ENCODE measurements at places on chromosomes 16 and 17.

DNA sequence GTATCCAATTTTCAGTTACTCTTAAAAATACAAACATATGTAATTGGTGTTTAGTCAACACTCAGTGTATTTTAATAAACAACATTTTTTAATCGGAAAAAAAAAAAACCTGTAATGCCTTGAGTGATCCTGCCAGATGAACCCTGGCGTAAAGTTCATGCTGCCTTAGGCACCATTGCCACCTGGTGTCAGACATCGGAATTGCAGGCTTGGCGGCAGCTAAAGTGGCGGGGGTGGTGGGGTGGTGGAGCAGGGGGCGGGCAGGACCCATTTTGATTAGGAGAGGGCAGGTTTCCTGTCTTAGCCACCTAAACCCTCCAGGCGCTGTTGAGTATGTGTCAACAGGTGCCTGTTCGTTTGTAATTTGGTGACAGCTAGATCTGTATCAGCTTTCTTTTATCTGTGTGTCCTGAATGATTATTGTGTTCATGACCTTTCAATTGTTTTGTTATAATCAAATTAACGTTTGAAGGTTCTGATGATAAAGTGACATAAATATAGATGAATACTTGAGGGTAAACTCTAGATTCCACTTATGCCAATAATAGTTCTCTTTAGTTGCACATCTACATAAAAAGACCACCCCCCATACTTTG lies 588.7 kb downstream of the CDH13 start:
- DNase-seq: peak; percentile 13

GRCh38 chr17:55301521-55302406 lies 37.0 kb downstream of the HLF start:
- DNase-seq: no peak

- DNase-seq: no peak
Observed at GRCh38 chr16:86537486-86537885, 17.5 kb downstream of the MTHFSD start.

DNA sequence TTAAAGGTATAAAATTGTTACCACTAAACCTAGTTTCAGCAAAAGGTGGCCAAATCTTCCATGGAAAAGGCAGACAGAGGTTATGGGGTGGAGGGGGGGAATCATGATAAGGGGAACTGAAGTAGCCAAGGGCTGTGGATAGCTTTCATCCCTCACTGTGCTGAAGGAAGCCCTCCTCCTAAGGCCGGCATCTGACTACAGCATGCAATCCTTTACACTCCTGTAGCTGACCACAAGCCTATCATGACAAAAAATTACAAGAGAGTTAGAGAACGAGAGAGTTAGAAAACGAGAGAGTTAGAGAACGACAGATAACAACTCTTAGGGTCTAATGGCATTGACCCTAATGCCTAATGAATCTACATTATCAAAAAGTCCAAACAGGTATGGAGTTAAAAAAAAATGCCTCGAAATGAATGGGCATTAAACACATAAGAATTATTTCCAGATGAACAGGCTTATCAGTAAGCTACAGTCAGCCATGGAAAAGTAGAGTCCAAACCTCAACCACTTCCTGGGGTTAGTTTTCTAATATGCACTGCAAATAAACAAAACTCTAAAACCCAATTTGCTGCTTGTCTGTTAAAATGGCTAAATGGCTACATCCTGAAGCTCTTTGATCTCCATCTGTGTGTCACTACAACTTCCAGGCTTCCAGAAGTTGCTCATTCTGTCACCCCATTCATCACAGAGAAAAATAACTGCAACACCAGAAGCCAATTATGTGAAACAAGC lies 29.7 kb downstream of the DUSP14 start:
- no peak for DNase-seq

GRCh38 chr16:28064706-28065249 lies 1.3 kb upstream of the GSG1L start:
- DNase-seq: no peak

GRCh38 chr17:12691173-12691572 lies 25.5 kb downstream of the MYOCD start:
- DNase-seq: no peak

DNA sequence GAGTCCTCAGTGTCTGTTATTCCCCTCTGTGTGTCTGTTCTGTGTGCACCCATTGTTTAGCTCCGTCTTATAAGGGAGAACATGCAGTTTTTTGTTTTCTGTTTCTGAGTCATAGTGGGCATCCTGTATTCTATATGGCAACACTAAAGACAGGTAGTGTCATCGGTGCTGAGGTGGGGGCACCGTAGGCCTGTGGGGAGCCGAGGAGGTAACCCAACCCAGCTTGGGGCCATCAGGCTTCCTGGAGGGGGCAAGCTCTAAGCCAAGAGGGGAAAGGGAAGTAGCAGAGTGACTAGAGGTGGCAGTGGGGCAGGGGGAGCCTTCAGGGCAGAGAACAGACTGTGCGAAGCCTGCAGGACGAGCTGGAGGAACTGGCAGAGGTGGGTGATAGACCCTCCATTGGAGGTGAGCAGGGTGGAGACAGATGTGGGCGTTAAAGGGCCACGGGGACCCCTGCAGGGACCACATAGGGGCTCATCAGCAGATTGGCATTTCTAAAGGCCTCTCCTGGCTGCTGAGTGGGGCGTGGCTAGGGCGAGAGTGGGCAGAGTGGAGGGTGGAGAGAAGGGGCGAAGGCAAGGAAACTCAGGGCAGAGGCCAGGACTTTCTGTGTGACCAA lies 36.5 kb downstream of the CPNE2 start:
- no peak for DNase-seq

DNA sequence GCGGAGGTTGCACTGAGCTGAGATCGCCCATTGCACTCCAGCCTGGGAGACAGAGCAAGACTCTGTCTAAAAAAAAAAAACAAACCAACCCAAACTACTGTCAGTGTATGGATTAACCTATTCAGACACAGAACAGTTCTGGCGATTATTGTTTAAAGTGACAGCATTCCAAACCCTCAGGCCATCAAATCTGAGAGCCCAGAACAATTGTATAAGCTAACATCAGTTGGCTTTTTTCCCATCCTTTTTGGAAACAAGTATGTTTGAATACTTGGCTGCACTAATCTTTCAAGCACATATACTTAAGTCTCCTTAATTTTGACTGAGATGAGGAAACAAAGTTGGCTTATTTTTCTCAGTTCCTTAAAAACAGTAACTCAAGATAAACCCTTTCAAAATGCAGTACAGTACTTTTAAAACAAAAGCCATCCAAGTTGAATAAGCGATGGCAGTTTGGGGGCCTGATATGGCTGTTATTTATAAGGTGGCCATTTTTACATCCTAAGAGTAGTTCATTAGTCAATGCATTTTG lies 1.4 kb downstream of the ZSWIM7 start:
- DNase-seq: no peak

DNA sequence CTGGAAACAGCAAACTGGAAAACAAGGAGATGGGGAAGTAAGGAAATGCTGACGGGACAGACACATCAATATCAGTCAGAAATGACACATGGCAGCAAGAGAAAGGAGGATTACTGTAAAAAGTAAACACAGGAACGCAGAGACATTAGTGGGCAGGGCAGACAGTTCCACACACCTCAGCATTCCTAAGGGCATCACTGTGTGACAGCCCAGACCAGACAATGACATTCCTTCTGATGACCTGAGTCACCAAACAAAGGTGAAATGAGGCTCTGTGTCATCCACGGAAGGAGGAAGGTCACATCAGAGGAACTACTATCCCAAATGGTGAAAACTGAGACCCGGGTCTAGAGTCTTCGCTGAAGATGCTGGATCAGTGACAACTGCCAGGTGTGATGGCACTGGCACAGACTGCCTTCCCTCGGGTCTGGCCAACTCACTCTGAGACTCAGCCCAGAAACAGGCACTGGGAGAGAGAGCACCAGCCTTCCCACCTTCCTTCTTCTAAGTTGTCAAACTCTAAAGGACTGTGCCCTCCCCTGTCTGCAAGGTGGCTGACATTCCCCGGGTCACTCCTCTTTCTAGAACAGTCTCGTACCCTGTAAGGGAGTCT lies 36.7 kb downstream of the TK2 start:
- DNase-seq: peak; percentile 97

DNA sequence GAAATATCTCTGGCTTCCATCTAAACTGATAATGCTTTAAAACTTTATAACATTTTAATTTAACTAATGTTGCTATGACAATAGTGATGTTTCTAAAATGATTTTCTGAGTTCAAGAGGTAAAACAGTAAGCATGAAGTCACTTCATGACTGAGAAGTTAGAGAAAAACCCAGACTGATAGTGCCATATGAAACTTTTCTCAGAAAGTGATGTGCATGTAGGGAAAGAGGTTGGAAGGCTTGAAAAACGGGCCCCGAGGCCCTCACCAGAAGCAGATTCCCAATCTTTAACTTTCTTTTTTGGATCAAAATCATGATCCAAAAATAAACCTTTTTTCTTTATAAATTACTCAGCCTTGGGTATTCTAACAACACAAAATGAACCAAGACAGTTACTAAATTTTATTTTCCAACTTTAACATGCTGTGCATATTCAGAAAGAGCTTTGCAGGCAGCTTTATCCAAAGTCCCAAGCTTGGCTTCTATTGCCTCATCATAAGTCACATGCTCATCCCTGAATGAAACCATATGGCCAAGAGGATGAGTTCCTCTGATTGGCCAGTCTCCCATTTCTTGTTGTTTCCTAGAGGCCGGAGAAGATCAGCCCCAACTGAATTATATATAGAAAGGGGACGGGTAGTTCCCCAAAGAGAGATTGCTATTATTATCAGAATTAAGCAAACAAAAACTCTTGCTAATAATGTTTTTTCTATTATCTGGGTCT lies 357.6 kb upstream of the SALL1 start:
- no peak for DNase-seq

- DNase-seq: no peak
Observed at GRCh38 chr16:30662449-30662848, 4.2 kb downstream of the FBRS start.

GRCh38 chr17:31398381-31399311 lies 7.2 kb downstream of the RAB11FIP4 start:
- DNase-seq: no peak

- DNase-seq: no peak
Observed at GRCh38 chr17:75898065-75898464, 1.3 kb upstream of the TRIM65 start.

- no peak for DNase-seq
Observed at GRCh38 chr16:77277141-77277540, 77.9 kb downstream of the SYCE1L start.

DNA sequence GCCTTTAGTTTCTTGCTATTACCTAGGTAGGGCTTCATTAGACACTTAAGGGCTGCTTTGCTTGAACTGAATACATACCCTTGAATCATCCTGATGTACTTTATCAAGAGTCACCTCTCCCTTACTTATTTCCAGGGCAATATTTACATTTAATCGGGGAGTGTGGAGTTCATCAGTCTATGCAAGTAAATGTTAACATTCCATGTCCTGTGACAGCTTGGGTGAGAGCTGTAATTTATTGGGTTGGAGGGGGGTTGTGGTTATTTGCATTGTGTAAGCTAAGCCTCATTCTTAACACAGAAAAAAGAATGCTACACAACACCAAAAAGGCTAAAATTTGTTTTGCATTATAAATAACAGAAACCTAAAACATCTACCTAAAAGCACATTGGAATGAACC lies 16.7 kb downstream of the KCNJ16 start:
- no peak for DNase-seq

DNA sequence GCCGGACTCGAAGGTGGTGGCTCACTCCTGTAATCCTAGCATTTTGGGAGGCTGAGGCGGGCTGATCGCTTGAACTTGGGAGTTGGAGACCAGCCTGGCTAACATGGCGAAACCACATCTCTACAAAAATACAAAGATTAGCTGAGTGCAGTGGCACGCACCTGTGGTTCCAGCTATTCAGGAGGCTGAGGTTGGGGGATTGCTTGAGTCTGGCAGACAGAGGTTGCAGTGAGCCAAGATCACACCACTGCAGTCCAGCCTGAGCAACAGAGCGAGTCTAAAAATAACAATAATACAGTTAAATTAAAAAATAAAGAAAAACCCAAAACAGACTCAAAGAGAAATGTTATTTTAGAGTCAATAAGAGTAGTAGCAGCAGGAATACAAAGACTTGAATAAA lies 29.7 kb upstream of the ABCA5 start:
- DNase-seq: no peak

- DNase-seq: no peak
Observed at GRCh38 chr17:65895969-65896368, 296.0 kb downstream of the CEP112 start.

DNA sequence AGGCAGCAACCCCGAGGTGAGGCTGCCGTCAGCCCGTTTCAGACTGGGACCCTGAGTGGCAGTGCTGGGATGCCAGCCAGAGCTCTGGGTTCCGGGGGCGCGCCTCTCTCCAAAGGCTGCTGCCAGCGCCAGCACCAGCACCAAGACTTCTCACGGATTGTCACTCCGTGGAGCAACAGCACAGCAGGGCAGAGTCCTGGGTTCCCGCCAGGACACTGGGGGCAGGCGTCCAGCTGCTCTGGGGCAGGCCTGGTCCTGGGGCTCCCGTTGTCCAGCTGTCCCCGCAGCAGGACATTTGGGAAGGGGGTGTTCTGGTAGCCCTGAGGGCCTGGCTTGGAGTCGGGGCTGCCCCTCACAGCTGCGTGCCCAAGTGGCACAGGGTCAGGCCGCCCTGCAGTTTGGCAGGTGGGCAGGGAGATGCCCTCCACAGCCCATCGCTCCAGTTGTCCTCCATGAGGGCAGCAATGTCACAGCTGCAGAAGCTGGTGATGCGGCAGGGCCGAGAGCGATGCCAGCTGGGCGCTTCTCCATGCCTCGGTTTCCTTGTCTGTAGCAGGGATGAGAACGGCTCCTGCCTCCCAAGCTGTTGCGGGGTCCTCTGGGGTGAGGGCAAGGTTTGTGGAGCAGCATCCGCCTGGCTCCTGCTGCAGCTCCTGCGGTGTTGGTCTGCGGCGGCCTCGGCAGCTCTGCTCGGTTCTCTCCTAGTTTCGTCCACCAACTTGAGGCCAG lies 137.3 kb upstream of the CIBAR2 start:
- no peak for DNase-seq

- DNase-seq: peak; percentile 47
Observed at GRCh38 chr17:48352630-48353029, 77.4 kb downstream of the SKAP1 start.

DNA sequence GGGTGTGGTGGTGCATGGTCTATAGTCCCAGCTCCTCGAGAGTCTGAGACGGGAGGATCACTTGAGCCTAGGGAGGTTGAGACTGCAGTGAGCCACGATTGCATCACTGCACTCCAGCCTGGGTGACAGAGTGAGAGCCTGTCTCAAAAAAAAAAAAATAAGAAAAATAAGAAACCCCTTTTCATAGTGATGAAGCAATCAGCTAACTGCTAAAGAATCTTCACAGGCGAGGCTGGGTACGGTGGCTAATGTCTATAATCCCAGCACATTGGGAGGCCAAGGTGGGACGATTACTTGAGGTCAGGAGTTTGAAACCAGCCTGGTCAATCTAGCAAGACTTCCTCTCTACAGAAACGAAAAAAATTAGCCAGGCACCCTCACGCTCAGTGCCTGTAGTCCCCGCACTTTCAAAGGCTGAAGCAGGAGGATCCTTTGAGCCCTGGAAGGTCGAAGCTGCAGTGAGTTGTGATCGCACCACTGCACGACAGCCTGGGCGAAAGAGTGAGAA lies 760 bp downstream of the SLFN12L start:
- no peak for DNase-seq

GRCh38 chr17:79490530-79490929 lies 120.3 kb downstream of the RBFOX3 start:
- DNase-seq: no peak

- no peak for DNase-seq
Observed at GRCh38 chr16:23121024-23121423, 28.2 kb downstream of the USP31 start.

- peak; percentile 44 for DNase-seq
Observed at GRCh38 chr16:2150418-2151187, 2.2 kb downstream of the RAB26 start.

GRCh38 chr17:82689077-82689476 lies 9.4 kb downstream of the RAB40B start:
- no peak for DNase-seq
